AG08395 (cell line): ENCODE measurements at places on chromosomes 4 and X.

- DNase-seq = no peak
Measured at GRCh38 chrX:8688776-8689175, 43.2 kb downstream of the ANOS1 start.

GRCh38 chr4:956531-957230 is 16.7 kb downstream of the DGKQ start:
- DNase-seq = no peak

DNA sequence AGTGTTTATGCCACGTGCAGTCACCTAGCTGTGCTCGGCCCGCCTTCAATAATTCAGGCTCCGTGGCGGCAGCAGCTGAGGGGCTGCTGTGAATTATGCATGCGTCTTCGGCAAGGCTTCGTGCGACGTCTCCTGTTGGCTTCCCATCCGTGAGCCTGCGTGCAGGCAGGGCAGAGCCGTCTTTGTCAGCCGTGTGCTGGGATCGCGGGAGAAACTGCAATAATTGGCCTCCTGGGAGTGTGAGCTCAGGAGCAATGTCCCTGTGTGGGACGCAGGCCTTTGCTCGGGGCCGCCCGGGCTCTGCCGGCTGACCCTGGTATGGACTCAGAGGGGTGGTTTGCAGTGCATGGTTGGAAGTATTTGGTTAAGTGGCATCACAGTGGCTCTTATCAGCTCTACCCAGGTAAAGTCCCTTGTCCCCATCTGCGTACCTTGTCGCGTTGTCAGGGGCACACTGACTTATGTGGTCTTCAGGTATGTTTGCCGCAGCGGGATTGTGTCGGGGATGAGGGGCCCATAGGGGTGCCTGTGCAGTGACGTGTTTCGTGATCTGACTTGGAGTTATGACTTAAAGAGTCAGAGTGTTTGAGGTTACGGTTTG is 34.5 kb upstream of the HGFAC start:
- DNase-seq = no peak

- DNase-seq = no peak
Measured at GRCh38 chr4:136319789-136320464, 1212.4 kb downstream of the PCDH18 start.

- DNase-seq = no peak
Measured at GRCh38 chrX:68989456-68989855, 160.6 kb downstream of the EFNB1 start.

DNA sequence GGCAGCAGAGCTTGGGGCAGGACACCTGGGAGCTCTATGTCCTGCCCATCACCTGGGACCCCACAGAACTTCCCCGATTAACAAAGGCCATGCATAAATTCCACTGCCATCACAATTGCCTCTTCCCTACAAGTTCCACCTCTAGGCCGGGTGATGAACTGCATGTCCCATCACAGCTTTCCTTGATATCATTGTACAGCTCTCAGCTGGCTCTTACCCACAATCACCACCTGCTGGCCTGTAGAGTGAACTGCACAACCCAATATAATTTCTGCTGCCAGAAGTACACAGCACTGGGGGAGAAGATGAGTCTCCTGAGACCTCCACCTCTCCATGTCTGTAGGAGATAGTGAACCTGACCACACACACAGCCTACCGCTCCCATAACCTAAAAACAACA is 285.0 kb upstream of the AADAT start:
- DNase-seq = no peak
